ENCODE measurements at places on chromosomes 4 and X.

DNA sequence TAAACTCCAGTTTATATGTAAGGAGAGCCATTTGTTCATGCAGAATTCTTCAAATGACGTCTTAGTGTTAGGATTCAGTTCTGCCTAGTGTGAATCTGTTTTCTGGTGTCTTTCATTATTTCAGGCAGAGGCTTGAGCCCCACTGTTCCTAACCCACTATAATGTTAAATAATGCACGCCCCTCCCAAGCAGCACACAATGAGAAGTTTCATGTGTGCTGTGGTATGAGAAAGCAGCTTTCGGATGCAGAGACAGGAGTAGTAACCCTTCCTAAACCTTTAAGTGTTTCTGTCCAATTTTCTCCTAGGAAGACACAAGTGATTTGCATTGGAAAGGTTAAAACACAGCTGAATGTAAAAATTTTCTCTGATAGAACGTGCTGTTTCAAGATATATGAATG is 54.5 kb downstream of the TRIM2 start:
- no peak for DNase-seq

GRCh38 chrX:134864431-134864830 is 126.4 kb upstream of the SMIM10 start:
- DNase-seq, result no peak

DNA sequence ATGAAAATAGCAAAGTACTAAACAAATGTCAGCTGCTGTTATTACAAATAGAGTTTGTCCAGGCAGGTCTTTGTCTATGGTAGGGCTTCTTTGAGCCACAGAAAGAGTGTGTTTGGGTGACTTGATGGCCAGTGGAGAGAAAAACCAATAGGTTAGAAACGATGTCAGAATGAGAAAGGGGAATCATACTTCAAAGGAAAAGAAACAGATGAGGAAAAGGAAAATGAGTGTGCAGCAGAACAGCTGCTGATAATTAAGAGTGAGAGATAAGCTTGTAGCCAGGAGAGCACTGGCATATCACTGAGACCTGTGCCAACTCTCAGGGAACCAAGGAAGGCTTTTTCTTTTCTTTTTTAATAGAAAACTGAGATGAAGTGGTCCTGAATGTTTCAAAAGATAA is 257.2 kb downstream of the ARHGAP24 start:
- no peak for DNase-seq

GRCh38 chr4:156298230-156298629 is 344.6 kb upstream of the CTSO start:
- peak; percentile 42 for DNase-seq

DNA sequence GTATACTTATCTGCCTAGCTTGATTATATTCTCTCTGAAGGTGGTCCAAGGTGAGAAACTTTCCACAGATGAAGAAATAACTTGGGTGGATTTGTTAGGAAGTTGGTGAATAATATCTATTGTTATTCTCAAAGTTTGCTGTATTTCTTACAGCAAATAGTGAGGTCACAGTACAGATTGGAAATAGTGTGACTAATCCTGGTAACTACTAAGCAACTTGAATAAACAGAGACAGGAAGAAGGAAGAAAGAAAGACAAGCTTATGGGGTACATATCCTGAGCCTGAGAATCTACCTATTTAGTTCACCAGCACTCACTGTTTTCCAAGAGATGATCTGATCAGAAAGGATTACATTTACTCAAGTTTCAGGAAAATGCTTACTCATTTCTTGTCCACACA is 1416.1 kb downstream of the RPA4 start:
- no peak for DNase-seq

DNA sequence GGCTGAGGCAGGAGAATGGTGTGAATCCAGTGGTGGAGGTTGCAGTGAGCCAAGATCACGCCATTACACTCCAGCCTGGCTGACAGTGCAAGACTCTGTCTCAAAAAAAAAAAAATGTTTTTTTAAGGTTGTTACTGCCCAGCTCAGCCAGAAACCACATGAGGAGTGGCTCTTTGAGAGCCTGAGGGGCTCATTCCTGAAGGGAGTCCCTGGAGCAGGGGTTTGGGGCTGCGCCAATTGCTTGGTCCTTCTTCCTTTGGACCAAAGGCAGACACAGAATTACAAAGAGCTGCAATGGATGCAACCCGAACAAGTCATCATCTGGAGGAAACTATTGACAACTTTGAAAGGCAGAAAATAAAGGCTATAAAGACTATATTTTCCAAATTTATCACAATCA is 60.6 kb upstream of the WWC2 start:
- no peak for DNase-seq

DNA sequence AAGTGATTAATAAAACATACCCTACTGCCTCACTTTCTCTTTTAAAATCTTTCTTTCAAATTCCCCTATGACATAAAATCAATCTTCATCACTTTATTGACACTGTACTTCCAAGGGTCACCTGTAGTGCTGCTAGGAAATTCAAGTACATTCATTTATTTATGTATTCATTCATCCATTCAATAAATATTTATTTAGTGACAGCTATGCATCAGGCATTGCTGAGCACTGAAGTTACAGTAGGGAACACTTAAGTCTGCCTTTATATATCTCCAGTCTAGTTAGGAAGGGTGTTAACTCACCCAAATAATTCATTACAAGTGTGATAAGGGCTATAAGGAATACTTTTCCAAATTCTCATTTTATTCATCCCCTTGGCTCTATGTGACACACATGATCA is 2.3 kb downstream of the SYTL5 start:
- no peak for DNase-seq

GRCh38 chrX:9501362-9501761 is 36.5 kb downstream of the TBL1X start:
- DNase-seq, result no peak

DNA sequence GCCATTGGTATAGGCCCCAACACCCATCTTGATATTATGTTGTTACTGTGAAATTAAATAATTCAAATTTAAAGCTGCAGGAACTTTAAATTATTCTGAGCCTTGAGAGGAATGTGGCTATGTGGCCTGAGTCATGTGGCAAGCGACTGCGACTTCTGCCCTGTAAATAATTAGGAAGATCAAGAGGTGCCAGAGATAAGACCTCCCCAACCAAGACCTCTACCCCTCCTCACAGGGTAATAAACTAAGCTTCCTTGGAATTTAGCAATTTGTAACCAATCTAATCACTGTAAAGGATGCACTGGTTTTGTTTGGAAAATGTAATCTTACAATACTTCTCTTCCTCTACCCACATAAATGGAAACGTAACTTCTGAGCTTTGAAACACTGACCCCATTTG is 501.9 kb downstream of the RAPGEF2 start:
- DNase-seq, result no peak

GRCh38 chr4:155984106-155984797 is 30.6 kb upstream of the CTSO start:
- no peak for DNase-seq

DNA sequence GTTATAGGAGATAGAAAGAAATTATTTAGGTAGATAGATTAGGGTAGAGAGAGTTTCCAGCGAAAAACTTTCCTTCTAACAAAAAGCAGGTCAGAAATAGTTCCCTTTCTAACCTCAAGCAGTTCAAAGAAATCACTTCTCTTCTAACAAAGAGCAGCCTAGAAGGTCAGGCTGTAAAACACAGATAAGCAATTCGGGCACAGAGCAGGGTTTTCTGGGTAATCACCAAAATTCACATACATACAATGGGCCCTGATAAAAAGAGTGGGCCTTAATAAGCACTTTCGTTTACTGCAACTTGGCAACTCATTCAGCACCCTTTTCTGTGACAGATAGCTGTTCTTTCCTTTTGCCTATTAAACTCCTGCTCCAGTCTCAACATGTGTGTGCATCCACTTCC is 13.4 kb upstream of the NAF1 start:
- DNase-seq, result no peak

- no peak for DNase-seq
Measured at GRCh38 chr4:122000849-122001248, 49.0 kb upstream of the TRPC3 start.

GRCh38 chr4:58688568-58688967 is 1578.4 kb upstream of the IGFBP7 start:
- DNase-seq, result no peak

GRCh38 chrX:87813566-87813965 is 296.0 kb downstream of the KLHL4 start:
- DNase-seq, result no peak

DNA sequence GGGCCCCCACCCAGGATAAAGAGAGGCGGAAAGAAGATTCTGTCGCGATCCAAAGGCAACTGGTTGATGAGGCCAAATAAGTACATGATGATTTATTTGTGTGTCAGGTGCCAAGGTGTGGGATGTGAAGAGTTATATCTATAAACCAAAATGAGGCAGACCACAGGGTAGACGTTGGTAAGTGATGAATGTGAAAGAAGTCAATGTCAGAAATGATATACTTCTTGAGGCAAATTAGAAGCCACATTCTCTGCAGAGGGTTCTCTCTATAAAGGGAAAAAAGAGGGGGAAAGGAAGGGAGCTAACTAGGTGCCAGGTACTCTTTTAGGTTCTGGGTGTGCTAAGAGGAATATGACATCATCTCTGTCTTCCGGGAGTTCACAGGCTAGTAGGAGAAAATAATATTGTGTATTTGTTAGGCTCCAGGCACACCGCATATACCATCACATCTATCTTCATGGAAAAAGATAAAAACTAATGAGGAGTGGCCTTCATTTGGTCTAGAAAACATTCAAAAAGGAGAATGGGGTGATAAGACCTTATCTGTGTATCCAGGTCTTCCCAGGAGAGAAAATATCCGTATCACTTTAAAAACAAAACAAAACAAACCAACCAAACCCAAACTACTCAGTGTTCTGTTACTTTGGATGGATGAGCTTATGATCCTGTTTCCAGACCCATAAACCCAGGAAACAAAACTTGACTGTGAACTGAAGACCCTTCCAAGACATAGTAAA is 4.8 kb upstream of the SH2D1A start:
- no peak for DNase-seq

DNA sequence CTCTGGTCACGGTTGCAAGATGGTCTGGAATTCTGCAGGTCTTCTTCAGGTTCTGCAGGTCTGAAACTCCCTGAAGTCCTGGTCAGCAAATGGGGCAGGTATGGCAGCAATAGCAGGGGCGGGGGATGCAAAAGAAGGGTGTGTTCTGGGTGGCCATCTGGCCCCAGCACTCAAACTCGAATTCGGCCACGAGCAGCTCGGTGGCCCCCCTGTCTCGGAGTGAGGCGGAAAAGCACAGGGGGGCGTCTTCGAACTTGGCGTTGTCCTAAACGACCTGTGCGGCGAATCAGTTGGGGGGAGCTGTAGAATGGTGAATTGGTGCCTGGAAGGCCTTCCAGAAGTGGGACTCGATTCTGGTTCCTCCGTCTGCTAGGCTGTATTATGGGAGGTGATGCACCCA is 2.1 kb downstream of the RTL5 start:
- no peak for DNase-seq

GRCh38 chr4:54662901-54663585 is 5.3 kb downstream of the KIT start:
- no peak for DNase-seq

DNA sequence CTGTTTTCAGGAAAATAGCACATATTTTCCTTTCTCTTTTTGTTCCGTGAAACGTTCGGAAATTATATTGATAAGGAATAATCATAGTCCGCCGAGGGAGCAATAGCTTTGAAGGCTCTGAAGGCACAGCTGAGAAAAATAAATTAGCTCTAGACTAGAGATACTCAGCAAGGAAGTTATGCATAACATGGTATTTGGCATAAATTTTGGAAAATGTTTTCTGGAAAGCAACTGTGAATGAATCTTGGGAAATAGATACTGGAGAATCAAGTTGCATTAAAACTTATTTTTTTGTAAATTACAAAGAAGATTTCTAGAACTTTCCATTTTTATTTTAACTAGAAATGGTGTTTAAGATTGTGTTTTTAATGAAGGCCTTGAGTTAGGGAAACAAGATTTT is 92.4 kb downstream of the HPRT1 start:
- no peak for DNase-seq

Data from left cardiac atrium (tissue), 4 donors.